ENCODE measurements at places on chromosomes 13 and 19.

DNA sequence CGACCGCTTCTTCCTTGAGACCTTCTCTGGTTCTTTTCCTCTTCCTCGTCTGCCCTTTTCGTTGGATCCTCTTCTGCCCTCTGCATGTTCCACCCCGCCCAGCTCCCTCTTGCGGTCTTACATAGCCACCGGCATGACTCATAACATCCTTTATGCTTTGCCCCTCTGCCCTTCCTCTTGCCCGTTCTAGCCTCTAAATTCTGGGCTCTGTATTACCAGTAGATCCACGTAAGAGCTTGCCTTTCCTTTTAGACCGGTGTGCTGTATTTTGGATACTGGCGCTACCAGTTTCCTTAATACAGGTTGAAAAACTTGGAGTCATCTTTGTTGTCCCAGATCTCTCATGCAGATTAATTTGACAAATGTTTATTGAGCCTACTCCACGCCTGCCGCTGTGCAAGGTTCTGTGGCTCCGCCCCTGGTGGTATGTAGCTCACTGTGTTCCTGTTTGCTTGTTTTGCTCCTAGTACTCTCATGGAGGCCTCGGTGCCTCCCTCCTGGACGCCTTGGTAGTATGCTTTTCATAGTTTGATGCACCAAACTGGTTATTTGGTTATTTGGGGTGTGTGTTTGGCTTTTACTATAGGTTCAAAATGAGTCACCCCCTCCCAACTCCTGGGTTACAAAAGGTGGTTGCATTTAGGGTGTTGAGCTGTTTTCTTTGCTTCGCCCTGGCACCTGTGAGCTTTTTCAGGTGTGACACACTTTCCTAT is 1.7 kb downstream of the GTF3A start:
- peak; percentile 64 for DNase-seq

GRCh38 chr19:50565984-50566903 is 2.0 kb downstream of the LRRC4B start:
- no peak for DNase-seq

DNA sequence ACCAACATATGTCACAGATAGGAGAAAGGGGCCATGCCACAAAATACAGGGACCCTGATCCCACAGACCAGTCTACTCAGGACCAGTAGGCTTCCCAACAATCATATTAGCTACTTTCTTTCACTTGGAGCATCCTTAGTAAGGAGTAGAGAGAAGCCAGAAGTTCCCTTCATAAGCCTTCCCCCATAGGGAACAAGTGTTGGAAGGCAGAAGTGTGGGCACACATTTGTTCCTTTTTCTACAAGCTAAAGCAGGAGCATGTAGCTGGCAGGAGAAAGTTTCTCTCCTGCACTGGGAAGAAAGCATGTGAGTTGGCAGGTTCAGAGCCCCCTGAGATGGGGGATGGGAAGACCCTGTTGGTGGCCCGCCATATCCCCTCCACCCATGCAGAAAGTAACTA is 165.4 kb downstream of the KCTD12 start:
- no peak for DNase-seq

GRCh38 chr19:1155352-1156304 is 18.4 kb downstream of the SBNO2 start:
- DNase-seq: no peak

GRCh38 chr19:33408116-33408515 is 34.6 kb downstream of the CEBPG start:
- DNase-seq: no peak

GRCh38 chr13:98542568-98543377 is 34.1 kb downstream of the STK24 start:
- no peak for DNase-seq

- DNase-seq: no peak
Observed at GRCh38 chr13:44519642-44520041, 56.5 kb downstream of the TSC22D1 start.

DNA sequence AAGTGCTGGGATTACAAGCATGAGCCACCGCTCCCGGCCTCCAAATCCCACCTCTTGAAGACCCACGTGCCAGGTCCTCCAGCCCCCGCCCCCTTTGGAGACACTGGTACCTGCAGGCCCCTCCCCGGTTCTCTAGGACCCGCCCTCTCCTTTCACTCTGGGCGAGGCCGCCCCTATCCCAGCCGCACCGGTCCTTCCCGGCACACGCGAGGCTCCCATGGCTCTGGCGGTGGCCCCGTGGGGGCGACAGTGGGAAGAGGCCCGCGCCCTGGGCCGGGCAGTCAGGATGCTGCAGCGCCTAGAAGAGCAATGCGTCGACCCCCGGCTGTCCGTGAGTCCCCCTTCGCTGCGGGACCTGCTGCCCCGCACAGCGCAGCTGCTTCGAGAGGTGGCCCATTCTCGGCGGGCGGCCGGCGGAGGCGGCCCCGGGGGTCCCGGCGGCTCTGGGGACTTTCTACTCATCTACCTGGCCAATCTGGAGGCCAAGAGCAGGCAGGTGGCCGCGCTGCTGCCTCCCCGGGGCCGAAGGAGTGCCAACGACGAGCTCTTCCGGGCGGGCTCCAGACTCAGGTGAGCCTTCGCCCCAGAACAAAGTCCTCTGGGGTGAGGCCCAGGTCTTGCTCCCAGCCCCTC is at the start of gene CBLC:
CBLC (plus strand) TSS at position 176 of the 633 bp plus-strand sequence; CDS start at position 218, 42 bp downstream.
- DNase-seq: no peak

- no peak for DNase-seq
Observed at GRCh38 chr13:77555246-77555645, 19.7 kb downstream of the SCEL start.

DNA sequence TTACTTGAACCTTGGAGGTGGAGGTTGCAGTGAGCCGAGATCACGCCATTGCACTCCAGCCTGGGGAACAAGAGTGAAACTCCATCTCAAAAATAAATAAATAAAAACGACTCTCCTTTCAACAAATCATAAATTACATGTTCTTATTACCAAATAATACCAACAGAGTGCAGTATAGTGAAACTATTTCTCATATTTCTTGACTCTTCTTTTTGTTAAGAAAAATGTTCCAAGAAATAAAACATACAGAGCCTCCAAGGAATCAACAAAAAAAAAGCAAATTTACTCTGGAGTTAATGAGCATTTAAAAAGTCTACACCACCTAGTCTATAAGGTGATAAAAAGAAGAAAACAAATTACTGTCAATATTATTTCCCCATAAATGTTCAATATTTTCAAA is 188.8 kb downstream of the KLF12 start:
- DNase-seq: no peak

- DNase-seq: no peak
Observed at GRCh38 chr13:39893808-39894207, 238.3 kb downstream of the COG6 start.

GRCh38 chr13:80309926-80310325 is 31.0 kb downstream of the SPRY2 start:
- no peak for DNase-seq

DNA sequence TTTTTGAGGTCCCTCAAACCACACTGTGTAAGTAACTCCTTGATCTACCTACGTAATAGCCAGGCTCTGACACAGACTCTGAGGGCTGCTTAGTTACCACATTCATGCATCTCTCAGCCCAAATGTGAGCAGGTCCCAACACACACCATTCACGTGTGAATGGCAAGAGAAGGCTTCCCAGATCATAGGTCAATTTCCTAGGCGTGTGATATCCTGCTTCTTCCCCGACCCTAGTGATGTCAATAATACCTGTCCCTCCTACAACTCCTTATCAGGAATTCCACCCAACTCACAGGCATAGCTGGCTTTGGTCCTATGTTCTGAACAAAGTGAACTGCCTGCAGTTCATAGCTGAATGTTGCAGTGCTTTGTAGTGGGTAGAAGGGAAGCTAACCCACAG is 334.5 kb downstream of the RFC3 start:
- DNase-seq: no peak

DNA sequence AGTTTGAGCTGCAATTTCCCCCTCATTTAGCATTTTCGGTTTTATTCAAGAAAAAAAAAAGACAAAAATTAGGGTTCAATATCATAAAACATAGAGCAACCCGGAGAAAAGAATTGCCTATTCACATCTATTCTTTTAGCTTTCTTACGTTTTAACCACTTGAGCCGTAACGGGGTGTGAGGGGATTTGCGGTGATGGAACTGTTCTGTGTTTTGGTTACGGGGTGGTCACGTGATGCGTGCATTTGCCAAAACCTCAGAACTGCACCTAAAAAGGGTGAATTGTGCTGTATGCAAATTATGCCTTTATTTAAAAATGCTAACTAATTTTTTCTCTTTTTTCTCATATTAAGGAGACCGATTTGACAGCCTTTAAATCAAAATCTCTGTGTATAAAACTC is 22.1 kb downstream of the CLEC11A start:
- no peak for DNase-seq

- no peak for DNase-seq
Observed at GRCh38 chr19:5891938-5892771, 11.4 kb downstream of the NDUFA11 start.

DNA sequence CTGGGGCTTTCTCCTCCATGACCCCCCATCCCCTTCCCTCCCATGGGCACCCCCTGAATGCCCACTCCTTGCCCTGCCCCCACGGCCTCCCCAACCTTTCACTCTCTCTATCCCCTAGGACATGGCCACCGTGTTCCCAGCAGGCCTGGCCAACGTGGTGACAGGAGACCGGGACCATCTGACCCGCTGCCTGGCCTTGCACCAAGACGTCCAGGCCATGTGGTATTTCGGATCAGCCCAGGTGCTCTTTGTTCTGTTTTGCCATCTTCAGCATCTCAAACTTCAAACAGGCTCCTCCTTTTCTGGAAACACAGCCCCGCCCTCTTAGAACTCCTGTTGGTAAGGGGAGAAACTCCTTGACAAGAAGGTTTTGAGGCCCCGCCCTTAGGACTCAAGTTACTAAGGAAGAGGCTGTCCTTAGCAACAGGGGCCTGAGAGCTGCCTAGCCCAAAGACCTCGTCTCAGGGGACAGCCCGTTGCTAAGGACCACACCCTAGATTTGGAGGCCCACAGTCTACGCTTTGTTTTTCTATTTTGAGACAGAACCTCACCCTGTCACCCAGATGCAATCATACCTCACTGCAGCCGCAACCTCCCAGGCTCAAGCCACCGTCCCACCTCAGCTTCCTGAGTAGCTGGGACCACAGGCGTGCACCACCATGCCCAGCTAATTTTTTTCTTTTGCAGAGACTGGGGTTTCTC is 5.1 kb upstream of the FLT3LG start:
- peak; percentile 92 for DNase-seq

DNA sequence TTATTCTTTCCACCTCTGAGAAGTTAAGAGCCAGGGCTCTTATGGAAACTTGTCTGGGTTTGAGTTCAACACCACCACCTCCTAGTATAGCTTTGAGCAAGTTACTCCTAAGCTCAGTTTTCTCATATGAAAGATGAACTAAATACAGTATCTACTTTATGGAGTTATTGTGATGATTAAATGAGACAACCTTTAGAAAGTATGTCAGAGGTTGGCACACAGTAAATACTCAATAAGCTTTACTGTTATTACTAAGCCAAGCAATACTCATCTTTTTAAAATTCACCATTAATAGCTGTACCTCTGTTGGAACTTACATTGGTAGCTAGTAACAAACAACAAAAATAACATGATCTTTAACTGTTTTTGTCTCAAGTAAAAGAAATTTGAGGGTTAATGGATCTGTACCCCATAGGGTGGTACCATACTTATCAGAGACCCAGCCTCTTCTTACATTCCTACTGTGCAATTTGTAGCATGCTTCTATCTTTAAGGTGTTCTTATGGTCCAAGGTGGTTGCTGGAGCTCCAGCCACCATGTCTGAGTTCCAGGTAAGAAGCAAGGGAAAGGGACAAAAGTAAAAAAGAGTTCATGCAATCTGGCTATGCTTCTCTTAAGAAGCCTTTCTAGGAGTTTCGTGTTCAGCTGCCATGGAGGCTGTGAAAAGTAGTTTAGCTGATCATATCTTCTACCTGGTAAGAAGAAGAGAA is 24.1 kb upstream of the NDFIP2 start:
- DNase-seq: no peak

- DNase-seq: no peak
Observed at GRCh38 chr13:30119476-30119875, 187.9 kb downstream of the KATNAL1 start.

GRCh38 chr19:39110263-39110967 is 15.2 kb upstream of the PAK4 start:
- DNase-seq: peak; percentile 51

Measured in heart right ventricle (tissue), 16 donors.